ENCODE measurements at places on chromosomes 6 and 20.

DNA sequence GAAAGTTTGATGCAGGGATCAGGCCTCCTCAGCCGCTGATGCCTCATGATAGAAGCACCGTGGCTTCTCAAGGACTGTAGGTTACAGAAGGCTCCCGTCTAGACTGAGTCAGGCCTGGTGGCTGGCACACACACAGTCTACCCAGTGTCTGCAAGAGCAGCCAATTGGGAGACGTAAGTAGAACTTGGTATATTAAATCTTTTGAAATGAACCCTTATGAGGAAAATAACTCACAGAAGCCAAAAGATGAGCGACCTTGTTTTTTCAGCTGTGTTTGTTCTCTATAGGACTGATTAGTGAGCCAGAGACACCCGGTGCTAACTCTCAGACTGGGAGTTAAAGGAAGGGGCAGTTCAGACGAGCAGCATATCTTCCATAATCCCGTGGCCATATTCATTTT, 5.9 kb upstream of the PDE10A start:
- DNase-seq, result no peak

- DNase-seq, result no peak
Observed at GRCh38 chr6:144951730-144952437, 666.7 kb downstream of the UTRN start.

- no peak for DNase-seq
Observed at GRCh38 chr6:154202958-154203357, 153.6 kb downstream of the IPCEF1 start.

DNA sequence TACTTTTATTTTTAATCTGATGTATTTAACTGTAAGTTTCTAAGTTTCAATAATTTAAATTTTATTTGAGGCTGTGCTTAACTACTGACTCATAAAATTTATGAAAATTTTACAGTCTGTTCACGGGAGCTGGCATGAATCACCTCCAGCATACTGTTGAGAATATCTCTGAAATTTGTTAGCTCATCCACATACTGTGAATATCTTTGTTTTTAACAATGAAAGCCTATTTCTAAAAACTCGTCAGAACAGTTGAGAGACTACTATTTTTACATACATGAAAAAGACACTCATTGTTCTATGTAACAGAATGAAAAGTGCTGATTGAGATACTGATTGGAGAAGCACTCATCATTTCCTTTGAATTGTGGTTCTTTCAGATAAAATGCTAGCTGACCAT, 749.3 kb downstream of the TENT5A start:
- DNase-seq, result no peak

DNA sequence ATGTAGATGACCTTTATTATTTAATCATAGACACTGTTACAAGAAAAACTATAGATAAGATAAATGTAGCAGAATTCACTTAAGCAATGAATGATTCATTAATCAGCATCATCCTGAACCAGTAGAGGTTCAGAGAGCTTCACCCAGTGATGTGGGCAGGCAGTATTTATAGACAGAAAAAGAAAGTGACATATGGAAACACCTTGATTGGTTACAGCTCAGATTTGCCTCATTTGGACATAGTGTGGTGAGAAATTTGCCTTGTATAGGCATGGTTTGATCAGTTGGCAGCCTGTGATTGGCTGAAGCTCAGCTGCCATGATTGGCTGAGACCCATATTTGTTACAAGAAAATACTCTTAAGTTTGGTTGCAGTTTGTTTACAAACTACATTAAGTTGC, 4.6 kb downstream of the C6orf58 start:
- no peak for DNase-seq

GRCh38 chr6:154457046-154457713, 53.3 kb downstream of the CNKSR3 start:
- DNase-seq, result no peak

GRCh38 chr20:44765091-44765490, 19.4 kb downstream of the KCNK15 start:
- no peak for DNase-seq

- DNase-seq, result no peak
Observed at GRCh38 chr6:82909551-82909950, 156.1 kb downstream of the UBE3D start.

DNA sequence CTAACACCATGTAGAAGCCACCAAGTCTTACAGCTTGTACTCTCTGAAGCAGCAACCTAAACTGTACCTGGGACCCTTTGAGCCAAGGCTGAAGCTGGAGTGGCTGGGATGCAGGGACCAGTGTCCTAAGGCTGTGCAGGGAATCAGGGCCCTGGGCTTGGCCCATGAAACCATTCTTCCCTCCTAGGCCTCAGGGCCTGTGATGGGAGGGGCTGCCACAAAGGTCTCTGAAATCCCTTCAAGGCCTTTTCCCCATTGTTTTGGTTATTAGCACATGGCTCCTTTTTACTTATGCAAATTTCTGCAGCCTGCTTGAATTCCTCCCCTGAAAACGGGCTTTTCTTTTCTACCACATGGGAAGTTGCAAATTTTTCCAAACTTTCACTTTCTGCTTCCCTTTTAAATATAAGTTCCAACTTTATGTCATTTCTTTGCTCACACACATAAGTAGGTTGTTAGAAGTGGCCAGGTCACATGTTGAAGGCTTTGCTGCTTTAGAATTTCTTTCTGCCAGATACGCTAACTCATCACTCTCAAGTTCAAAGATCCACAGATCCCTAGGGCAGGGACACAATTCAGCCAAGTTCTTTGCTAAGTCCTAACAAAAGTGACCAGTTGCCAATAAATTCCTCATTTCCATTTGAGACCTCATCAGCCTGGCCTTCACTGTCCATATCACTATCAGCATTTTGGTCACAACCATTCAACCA, 28.2 kb upstream of the ATXN1 start:
- no peak for DNase-seq

GRCh38 chr20:2125474-2126112, 24.0 kb downstream of the STK35 start:
- DNase-seq, result no peak

GRCh38 chr20:25088267-25088666, 6.3 kb upstream of the VSX1 start:
- no peak for DNase-seq

DNA sequence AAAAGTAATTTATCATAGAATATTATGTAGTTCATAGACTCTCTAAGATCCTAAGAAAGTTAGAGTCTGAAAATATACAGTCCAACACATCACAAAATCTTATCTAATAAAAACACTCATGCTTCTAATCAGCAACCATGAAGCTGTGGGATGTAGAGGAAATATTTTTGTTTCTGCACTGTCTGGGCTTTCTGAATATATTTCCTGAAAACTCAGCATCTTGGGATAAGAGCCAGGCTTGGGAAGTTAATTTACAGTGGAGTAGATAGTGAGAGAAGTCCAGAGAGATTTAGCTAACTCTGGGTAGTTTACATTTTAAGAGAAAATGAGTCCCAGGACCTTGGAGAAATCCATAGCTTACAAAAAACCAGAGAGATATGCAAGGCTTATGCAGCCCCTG, 150.4 kb upstream of the BMP5 start:
- DNase-seq, result no peak

DNA sequence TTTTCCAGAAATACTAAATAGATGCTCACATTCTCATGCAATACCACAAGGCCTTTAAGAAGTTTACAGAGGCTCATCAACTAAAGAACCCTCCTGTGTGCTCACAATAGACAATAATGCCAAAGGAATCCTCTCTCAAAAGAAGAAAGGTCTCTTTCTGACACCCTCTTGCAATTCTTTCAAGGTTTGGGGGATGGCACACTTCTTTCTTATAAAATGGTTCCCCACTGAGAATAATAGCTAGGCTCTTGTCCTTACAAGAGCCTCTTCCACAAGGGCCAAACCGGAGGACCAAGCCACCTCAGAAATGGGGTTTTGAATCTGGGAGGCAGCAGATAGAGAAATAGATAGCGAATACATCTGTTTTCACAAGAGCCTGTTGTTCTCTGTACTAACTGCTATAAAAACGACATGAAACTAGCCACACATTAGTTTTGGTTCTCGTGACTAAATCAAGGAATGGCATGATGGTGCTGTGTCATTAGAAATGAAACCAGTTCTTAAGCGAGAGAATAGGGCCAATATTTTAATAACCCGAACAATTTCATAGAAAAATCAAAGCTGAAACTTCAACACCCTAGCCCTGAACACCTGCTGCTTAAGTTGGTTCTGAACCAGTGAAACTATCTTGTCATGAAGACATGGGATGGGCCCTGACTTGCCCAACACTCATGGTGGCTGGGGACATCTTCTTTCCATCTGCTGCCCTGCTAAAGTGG, 81.1 kb downstream of the PRDM1 start:
- no peak for DNase-seq

DNA sequence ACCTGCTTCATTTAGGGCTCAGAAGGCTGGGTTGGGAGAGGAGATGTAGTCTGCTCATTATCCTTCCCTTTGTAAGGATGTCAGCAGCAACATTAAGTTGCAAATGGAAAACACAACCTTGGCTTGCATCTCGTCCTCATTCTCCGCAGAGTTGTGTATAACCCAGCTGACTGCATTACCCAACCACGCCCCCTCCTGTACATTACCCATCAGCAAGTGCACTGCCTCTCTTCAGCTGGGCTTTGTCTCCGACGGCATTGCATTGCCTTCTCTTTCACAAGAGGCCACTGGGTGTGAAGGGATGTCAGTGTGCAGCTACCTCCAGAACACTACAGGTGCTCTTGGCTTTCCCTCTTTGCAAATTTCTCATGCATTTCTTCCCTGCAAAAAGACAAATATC, 128.7 kb upstream of the TSHZ2 start:
- DNase-seq, result no peak

- no peak for DNase-seq
Observed at GRCh38 chr6:18102783-18103509, 19.5 kb downstream of the NHLRC1 start.

- no peak for DNase-seq
Observed at GRCh38 chr6:31161216-31162126, 3.1 kb downstream of the TCF19 start.

GRCh38 chr6:33547499-33547898, 32.6 kb downstream of the BAK1 start:
- DNase-seq, result no peak

- no peak for DNase-seq
Observed at GRCh38 chr6:57068061-57068460, 21.6 kb downstream of the KIAA1586 start.

DNA sequence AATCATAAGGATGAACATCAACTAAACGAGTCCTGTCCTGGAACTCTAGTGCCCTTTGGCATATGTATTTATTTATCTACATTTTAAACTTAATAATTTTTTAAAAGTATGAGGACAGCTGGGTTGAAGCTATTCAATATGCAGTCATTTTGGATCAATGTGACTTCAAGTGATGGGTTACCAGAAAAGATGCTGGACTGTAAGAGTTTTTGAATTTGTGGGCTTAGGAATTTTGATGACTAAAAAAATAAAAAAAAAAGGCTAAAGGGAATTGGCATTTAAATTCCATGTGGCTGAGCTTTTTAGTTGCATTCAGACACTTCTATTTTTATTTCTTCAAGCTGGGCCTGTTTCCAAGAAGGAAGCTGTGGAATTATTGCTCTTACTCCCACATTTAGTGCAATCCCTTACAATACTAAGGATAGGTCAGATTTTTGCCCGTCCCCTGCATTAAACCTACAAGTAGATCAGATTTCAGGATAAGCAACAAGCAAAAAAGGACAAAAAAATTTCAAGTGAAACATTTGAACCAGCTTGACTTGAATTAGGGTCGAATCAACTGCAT, 704.2 kb upstream of the CITED2 start:
- no peak for DNase-seq

DNA sequence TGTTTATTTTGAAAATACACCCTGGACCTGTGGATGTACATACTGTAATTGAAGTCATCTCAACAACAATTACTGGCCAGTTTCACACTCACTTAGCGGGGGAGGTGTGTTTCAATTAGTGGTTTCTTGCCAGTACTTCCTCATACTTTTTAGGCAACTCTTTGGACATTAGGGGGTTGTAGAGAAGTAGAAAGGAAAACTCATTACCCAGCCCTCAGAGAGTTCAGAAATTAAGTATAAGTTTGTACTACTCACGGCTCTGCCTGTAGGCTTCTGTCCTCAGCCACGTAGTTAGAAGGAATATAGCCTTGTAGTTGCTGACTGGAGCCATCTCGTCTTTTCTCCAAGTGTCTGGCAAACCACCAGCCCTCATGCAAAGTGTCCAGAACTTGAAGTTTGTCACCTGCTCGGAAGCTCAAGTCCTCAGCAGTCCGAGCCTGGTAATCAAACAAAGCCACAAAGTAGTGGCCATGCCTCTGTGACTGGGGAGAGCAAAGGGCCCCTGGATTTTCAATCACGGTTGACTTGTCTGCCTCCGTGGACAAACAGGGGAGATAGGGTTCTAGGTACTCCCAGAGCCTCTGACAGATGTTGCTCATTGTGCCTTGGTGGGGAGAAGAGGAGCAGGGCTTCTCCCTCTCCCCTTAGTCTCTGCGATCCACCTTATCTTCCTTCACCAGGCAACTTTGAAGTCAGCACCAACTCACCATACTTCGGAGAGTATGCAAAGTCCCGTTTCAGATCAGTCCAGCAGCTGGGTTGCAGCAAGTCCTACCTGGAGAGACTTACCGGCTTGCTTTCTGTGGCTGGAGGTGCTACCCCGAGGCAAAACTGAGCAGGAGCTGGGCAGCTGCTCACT, 749 bp downstream of the FRK start:
- DNase-seq, result no peak

DNA sequence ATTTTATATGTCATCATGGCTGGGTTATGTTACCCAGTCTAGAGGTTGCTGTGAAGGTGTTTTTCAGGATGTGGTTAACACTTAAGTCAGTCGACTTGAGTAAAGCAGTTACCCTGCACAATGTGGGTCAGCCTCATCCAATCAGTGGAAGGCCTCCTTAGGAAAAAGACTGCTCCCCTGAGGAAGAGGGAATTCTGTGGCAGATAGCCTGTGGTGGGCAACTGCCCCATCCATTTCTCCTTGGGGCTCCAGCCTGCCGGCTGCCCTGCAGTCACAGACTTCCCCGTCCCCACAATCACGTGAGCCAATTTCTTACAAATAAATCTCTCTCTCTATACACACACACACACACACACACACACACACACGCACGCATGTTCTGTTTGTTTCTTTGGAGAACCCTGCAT, 34.5 kb upstream of the MPC1 start:
- peak; percentile 52 for DNase-seq

DNA sequence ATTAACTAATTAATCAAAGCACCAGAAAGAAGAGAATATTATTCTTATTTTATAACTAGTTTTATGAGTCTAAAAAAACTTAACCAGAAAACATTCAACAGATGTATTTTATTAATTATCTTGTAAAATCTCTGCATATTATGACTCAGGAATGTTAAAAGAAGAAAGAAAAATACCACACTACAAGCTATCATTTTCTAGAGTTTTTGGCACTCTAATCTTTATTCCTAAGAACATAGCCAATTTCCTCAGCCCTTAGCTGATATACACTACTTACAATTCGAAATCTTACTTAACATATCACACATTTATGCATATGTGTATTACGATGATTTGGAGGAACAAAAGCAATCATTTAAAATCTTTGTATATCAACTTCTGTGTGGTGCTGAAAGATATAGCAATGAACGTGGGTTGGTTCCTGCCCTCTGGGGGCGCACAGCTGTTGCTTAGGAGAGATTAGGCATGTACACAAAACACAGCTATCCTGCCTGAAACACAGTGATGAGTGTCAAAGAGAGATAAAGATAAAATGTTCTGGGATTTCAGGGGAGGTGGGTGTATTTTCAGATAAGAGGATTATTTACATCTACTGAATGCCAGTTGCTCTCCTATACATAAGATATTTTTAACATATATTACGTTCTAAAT, 404.5 kb downstream of the SYNE1 start:
- DNase-seq, result no peak

GRCh38 chr20:44142413-44142812, 44.6 kb downstream of the JPH2 start:
- no peak for DNase-seq
